ENCODE measurements at places on chromosomes 1 and 21.

GRCh38 chr1:27525296-27526272, 35.6 kb upstream of the WASF2 start:
- DNase-seq, result no peak

DNA sequence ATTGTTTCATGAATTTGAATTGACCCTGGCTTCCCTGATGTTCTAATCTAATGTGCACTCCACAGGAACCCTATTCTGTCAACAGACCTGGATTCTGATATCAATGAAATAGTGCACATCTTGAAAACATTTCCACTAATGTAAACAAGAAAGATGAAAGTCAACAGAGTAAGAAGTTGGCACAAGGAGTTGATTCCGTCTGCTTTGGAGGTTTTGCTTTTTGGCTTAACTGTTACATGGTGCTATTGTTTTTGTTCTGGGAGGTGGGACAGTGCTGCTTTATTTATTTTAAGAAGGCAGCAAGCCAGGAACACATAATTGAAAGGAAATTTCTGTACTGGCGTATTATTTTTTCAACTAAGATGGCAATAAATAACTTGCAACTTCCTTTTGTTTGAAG, 73.3 kb downstream of the LEPR start:
- DNase-seq, result peak; percentile 57

GRCh38 chr1:62687903-62688686, at the start of gene DOCK7:
TSS of gene DOCK7 (minus strand) at chr1:62688386. CDS start at chr1:62688264, 122 bp downstream.
- peak; percentile 70 for DNase-seq

DNA sequence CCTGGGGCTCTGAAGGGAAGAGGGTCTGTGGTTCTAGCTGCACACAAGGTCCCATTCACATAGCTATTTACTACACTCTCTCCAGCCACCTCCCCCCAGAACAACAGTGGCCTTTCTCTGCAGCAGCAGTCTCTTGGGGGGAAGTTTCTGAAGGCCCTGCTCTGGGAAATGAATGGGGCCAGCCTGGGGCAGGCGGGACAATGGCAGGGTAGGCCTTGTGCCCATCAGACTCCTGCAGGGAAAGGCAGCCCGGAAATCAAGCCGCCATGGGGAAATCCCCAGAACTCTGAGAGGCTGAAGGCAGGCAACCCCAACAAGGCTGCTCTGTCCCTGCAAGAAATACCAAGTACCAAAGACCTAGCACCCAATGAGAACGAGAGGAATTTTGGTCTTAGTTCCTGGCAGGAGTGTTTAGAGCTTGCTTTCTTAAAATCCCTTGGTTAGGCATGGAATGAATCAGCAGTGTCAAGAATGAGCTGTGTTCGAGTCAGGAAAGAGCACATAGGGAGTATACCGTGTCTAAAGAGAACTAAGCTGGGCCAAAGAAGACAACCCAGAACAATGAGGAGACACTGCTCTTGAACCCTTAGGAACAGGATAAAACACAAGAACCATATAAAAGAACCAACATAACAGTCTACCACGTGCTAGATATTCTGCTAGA, 11.3 kb downstream of the ARHGEF11 start:
- no peak for DNase-seq

DNA sequence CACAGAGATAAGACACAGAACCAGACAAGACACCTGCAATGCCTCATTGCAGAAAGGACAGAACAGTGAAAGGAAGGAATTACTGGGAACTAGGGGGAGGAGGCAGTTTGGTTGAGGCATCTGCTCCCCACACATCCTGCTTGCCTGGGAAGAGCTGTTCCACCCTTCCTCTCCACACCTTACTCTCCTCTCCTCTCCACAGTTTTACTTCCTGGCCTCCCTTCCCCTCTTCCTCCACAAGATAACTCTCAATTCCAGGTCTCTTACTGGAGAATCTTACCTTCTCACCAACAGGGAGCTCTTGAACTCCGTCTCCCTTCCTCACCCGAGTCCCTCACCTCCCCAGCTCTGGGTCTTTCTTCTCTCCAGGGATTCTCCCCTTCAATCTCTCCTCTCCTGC, 2.1 kb downstream of the ELOVL1 start:
- DNase-seq, result no peak

GRCh38 chr21:36768496-36768895, 69.6 kb downstream of the SIM2 start:
- DNase-seq, result no peak

DNA sequence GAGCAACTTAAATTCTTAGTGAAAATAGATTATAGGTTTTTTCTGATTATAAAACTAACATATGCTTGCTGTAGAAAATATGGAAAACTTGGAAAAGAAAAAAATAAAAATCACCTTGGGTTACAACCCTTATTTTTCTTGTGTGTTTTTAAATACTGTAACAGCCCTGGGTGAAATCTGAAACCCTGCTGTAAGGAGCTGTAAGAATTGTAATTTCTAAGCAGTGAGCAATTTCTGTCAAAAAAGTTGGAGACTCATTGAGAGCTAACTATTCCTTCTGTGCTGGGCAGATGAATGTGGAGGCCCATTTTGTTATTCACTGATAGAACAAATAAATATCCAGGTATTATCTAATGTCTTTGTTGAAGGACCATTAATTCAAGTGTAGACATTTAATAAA, 42.6 kb downstream of the ADCY10 start:
- no peak for DNase-seq

- no peak for DNase-seq
These were observed 37.9 kb downstream of the WNT4 start for GRCh38 chr1:22104865-22105437.

GRCh38 chr21:18244671-18245463, at the start of gene CHODL:
TSS of gene CHODL (plus strand) at chr21:18244833. CDS start at chr21:18245224, 391 bp downstream.
- DNase-seq, result no peak

GRCh38 chr21:44013380-44014088, 1.4 kb downstream of the TRAPPC10 start:
- peak; percentile 24 for DNase-seq

DNA sequence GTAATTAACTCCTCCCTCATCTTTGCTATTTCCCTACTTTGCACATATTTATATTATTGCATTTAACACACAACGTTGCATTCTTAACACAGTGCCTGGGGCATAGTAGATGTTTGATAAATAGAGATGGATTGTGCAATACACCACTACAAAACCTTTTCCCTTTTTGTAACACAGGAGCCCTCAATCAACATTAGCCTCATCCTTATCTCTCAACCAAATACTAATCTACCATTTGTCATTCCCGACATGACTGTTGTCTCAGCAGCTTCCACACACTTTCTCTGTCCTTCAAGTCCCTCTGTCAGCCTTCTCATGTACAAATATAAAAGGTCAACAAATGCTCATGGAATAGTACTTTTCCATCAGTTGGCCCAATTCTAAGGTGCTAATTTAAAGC, 78.9 kb upstream of the KCNK2 start:
- peak; percentile 45 for DNase-seq

DNA sequence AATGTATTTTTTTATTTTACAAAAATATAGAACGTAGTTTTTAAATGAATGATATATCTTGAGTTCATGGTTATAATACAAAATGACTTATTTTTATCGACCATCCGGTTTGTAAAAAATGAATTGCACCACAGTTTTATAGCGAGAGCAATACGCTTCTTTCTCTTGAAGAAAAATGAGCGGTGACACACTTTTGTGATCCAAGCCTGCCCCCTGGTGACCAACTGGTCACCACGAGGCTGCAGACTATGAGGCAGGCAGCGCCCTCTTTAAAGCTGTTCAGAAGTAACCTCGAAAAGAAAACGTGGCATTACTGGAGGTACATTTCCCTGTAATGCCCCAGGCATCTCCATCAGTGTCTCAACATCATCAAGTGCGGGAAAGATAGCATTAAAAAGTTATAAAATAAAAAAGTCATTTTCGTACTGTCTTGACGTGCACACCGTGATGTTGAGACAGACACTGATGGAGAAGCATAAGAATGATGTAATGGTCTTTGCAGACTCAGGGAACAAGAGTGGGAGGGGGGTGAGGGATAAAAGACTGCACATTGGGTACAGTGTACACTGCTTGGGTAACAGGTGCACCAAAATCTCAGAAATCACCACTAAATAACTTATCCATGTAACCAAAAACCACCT, 734.2 kb upstream of the ADAMTS5 start:
- peak; percentile 79 for DNase-seq

GRCh38 chr21:38949070-38949380, 143.3 kb downstream of the ETS2 start:
- DNase-seq, result no peak

GRCh38 chr1:245583575-245584330, 429.0 kb downstream of the KIF26B start:
- no peak for DNase-seq

DNA sequence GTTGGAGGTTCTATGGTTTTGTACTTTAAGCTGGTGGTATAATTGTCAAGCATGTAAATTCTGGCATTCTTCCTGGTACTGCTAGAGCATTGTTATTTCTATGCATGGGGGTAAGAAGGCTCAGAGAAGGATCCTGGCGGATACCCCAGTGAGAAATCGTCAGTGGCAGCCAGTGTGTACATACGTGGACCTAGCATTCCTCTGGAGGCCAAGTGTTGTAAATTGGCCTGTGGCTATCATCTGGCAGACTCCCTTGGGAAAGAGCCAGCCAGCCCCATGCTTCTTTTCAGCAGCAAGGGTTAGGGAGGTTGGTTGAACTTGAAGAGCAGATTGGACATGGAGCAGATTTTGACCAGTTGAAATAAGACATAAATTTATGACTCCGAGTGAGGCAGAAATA, 5.2 kb upstream of the AGO3 start:
- peak; percentile 56 for DNase-seq

All from M059J (cell line).